Right atrium auricular region (tissue), 2 donors: ENCODE measurements at places on chromosomes 5 and 9. TPM values are rescaled to one million over a fixed set of nuclear protein-coding genes. Genes with fewer than 3 reads are reported as not detected.

- no peaks in the 10 kb centered on the region for H3K27me3 ChIP-seq
- no peaks in the 10 kb centered on the region for H3K4me1 ChIP-seq
- no peaks in the 10 kb centered on the region for H3K36me3 ChIP-seq
- no peak overlapping the region for H3K27ac ChIP-seq
- H3K4me3 ChIP-seq: no peak overlapping the region
Measured at GRCh38 chr5:109161914-109162683, 247.7 kb downstream of the PJA2 start.

DNA sequence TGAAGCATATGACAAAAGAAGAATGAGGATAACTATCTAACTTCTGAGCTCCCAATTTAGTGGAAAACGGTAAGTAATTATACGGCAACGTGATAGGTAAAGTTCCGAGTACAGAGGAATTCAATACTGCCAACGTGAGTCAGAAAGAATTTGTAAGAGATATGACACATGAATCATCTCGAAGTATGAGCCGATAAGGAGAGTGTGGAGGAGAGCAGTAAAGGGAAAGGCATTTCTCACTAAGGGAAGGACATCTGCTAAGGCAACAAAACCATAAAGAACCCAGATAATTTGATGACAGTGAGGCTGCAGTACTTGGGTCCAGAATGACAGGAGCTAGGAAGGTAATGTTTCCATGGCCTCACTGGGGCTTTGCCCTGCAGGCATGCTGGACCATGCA lies 11.0 kb downstream of the MPDZ start:
- H3K4me1 ChIP-seq: peaks cover 33% of the 10 kb centered on the region
- H3K36me3 ChIP-seq: no peaks in the 10 kb centered on the region
- no peak overlapping the region for H3K4me3 ChIP-seq
- DNase-seq: no peak
- H3K27ac ChIP-seq: no peak overlapping the region

DNA sequence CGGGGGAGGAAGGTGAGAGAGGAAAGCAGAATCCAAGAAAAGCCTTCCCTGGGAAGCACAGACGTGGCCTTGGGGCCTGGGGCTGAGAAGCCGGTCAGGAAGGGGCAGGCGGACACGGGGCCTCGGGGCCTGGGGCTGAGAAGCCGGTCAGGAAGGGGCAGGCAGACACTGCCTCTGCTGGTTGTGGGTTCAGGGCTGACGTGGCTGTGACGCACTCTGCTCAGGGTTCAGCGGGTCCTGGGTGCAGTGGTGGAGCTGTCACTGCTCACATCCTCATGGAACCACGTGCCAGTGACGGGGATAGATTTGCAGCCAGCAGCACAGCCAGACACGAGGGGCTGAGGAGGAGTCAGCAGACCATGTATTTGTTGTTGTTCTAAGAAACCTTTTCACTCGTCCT lies 12.8 kb downstream of the PAEP start:
- DNase-seq: no peak
- no peaks in the 10 kb centered on the region for H3K4me1 ChIP-seq
- no peaks in the 10 kb centered on the region for H3K27me3 ChIP-seq
- no peaks in the 10 kb centered on the region for H3K36me3 ChIP-seq
- no peak overlapping the region for H3K27ac ChIP-seq

The ANXA2R gene
- 0.63 TPM for total RNA-seq

The BAAT gene
- not detected for total RNA-seq
